ENCODE measurements at places on chromosomes 7 and 10.
A peak's percentile ranks its signal among the peaks of the same experiment; 100 is the strongest.

GRCh38 chr7:22666732-22667131, 60.3 kb upstream of the IL6 start:
- DNase-seq, result no peak

DNA sequence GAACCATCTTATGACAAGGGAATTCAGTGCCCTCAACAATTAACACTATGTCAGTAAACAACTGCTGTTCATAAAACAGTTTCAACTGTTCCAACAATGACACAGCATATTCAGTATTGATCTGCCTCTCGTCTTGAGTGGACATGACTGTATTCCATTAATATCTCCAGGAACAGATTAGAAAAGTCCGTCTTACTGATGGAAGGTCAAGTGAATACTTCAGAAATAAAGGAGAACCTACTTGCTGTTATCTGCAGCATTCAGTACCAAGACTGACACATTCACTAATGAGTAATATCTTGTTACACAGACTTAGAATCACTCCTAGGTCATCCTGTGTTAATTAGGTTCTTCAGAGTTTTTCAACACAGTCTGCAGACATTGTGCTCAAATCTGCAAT, 12.1 kb downstream of the KBTBD2 start:
- no peak for DNase-seq

DNA sequence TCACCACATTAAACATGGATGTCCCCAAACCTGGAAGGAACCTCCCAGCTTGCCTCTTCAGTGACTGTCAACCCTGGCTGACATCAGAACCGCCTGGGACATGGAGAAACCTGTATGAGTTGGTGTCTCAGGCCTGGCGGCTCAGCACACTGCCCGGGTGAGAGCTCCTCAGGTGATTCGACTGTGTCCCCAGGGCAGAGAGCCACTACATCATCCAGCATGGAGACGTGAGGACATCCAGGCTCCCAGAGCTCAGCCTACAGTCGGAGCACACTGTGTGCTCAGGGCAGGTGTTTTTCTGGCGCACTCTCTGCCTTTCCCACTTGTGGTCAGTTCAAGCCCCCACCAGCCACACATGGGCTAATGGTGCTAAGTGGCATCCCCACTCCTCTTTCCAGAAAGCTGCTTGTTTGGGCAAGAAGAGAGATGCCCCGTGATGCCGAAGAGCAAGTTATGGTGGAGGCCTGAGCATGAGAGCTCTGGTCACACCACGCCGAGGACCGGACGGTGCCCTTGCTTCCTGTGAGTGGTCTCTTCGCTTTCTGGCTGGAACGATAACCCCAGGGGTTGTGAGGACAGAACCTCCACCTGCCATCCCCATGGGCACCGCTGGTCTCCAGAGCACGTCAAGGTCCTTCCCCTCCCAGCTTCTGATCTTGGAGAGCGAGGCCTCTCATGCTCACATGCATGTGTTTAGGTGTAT, 38.5 kb downstream of the AMZ1 start:
- no peak for DNase-seq

DNA sequence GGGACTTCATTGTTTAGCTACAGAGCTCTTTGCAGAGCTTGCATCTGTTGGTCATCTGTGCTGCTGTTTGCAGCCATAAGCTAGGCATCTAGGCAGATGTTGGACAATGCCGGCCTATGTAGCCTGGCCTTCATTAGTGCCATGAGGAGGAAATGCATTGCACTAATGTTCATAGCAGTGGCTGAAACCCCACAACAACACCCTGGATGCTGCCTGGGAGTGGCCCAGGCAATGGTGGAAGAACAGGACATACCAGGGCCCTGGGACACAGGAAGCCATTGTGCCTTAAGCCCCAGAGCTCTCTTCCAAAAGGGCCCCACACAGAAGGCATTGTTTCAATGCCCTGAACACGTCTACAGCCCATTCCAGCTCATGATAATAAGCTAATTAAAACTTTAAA, 131.5 kb upstream of the LYZL1 start:
- peak; percentile 46 for DNase-seq

GRCh38 chr7:29192811-29193210, 1.8 kb upstream of the CHN2 start:
- no peak for DNase-seq

GRCh38 chr7:20412032-20412431, 81.3 kb downstream of the ITGB8 start:
- DNase-seq, result no peak

DNA sequence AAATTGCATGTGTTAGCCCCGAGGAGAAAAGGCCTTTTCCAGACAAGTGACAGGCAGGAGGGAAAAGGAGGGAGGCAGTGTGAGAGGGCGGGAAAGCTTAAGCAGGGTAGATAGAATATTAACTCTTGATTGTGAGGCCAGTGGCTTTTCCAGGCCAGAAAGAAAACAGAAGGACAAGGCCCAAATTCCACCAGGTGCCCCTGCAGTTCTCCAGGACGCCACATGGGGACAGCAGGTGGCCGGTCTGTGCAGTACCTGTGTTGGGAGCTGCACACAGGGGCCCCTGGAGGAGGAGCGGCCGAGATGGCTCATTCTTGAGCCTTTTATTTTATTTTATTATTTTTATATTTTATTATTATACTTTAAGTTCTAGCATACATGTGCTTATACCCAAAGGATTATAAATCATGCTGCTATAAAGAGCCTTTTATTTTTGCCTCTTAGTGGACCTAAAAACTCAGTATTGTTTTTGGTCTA, 141.3 kb upstream of the KLF14 start:
- DNase-seq, result no peak

DNA sequence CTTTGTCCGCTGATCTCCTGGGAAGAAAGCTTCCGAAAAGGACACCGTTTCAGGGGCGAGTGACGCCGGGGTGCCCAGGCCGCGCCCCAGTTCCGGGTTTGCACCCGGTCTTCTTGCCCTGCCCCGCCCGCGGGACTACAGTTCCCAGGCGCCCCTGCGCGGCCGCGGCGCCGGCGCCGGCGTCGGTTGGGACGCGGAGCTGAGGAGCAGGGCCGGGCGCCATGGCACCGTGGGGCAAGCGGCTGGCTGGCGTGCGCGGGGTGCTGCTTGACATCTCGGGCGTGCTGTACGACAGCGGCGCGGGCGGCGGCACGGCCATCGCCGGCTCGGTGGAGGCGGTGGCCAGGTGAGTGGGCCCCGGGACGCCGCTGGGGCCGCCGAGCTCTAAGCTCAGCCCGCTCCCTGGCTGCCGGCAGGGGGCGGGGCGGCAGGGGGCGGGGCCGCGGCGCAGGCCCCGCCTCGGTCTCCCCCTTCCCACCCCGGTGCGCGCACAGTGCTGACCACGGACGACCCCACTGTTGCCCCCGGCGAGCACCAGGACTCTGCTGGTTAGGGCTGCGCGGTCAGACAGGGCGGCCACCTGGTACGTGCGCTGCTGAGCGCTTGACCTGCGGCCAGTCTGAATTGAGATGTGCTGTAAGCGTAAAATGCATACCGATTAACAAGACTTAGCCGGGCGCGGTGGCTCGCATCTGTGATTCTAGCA, at the start of gene LHPP:
Gene LHPP (plus strand): TSS at position 182 of the 706 bp plus-strand sequence. CDS start 40 bp downstream, at position 222.
- DNase-seq, result peak; percentile 81

DNA sequence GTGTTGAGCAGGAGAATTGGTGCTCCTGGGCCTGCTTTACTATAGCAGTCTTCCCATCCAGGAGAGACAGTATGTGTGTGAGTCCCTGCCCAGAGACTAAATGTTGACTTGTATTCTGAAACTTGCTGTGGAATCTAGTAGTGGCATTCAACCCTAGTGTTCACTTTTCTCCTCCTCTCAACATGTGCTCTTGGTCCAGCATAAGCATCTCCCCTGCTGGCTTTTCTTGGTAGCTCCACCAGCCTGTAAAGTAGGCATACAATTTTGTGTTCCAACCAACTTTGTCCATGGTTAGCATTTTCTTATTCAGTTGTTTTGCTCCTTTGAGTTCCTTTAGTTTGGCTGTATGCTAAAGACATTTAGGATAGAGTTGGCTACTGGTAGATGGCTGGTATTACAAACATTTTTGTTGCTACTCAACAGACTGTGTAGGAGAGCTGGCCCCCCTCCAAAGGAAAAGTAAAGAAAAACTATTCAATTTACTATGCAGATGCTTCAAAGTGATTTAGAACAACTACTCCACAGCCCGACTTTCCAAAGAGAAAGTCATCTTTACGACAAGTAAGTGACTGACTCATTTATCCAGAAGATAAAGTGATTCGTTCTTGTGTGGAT, 46.0 kb downstream of the ASB4 start:
- DNase-seq, result no peak

- no peak for DNase-seq
Measured at GRCh38 chr7:157715071-157715937, 378.5 kb downstream of the DNAJB6 start.
